ENCODE measurements at places on chromosomes 4 and X.

DNA sequence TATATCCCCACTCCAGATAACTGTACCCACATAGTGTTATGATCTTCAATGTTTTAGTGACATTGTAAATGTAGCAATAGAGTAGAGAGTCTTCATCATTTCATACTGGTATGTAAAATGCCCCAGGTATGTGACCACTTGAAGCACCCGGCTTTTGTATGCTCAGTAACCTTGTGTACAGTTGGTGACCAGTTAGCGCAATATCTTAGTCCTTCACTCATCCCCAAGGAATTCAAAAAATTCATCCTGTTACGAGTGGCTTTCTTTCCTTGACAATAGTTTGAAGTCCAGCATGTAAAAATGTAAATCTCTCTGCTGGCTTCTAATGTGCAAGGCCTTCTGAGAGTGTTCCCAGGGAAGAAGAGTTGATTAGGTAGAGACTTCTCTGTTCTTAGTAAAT is 145.6 kb downstream of the ARX start:
- peak; percentile 75 for DNase-seq

GRCh38 chr4:92234393-92235176 is 69.2 kb upstream of the GRID2 start:
- peak; percentile 72 for DNase-seq

DNA sequence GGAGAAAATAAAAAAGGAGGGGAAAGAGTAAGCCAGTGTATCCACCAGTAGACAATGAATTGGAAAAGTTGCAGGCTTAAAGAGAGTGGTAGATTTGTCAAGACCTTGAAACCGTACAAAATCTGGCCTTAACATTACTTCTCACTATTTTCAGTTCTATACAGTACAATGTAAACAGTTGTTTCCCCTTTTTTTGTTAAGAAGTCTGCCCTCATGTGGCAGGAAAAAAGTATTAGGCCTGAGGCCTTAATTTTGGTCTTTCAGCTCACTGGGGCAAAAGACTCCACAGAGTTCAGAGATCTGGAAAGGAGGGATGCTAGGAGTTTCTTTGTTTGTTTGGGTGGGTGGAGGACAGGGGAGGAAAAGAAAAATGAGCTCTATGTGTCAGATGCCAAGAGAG is 92.8 kb upstream of the CCDC160 start:
- DNase-seq: peak; percentile 11

GRCh38 chrX:124234348-124234747 is 98.1 kb upstream of the TEX13D start:
- DNase-seq: no peak

Measured in M059J (cell line).